Hematopoietic multipotent progenitor cell (in vitro differentiated cells): ENCODE measurements at places on chromosomes 3 and 15. TPM values are rescaled to one million over a fixed set of nuclear protein-coding genes. Genes with fewer than 3 reads are reported as not detected.
A peak's percentile ranks its signal among the peaks of the same experiment; 100 is the strongest.

DNA sequence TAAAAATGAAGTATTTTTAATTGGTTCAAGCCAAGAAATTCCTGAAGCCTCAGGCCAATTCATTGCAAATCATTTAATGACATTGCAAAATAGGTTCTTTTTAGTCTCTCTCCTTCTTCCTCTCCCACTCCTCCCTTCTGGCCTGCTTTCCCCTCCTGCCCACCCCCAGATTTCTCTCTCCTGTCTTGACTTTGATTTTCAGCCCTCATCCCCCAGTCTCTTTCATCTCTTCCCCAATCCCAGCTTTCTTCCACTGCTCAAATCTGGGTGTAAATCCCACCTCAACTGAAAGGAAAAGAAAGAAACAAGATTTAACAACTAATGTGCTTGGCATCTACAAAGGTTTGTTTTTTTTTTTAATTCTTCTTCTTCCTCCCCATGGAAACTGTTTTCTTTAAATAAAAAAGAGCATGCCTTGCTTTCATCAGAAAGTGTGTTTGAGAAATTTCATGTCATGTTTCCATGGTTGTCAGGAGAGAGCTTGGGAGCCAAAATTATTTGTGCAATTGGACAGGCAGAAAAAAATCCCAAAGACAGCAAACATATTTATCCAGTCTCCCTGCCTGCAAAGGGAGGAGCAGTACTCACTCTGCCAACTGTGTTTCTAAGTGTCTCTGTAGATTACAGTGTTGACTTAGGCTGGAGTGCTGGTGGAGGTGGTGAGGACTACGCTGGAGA lies 50.4 kb downstream of the BOC start:
- DNase-seq, result no peak

- no peak for DNase-seq
These were observed 252.1 kb upstream of the KCNMB2 start for GRCh38 chr3:178284181-178284580.

GRCh38 chr3:72953325-72953956 lies 43.2 kb upstream of the PPP4R2 start:
- no peak for DNase-seq

GP9 gene
- total RNA-seq, result 4.0 TPM

GRCh38 chr3:186075489-186075888 lies 33.4 kb downstream of the ETV5 start:
- no peak for DNase-seq

DNA sequence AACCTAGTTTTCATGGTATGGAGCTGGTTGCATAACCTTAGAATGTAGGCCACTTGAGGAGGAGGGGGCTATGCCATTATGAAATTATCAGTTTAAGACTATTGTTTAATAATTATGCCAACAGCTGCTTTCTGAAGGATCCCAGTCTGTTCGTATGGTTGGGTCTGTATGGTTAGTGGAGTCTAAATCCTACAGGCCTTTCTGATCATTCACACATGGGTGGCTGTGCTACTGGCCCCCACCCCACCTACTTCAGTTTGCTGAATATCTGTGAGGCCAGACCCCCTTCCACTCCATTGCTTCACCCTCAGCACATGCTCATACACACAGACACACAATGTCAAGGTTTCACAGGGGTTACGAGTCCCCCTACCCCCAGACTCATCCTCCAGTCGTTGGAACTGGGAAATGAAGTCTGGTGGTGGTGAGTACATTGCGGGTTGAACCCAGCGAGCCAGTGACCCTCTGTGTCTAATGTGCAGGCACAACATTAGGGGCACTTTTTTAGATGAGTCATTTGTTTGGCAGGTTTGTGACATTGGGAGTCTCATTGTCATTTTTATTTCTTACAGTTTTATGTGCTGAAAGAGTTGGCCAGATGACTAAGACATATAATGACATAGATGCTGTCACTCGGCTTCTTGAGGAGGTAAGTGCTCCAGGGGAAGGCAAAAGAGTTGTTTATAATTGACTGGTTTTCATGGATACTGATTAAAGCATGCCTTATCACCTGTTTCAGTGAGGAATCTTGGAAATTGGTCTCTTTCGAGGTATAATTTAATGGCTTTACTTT lies 85.3 kb downstream of the TRAK1 start:
- DNase-seq, result no peak

GRCh38 chr3:143326983-143327778 lies 207.6 kb downstream of the CHST2 start:
- DNase-seq, result no peak

DNA sequence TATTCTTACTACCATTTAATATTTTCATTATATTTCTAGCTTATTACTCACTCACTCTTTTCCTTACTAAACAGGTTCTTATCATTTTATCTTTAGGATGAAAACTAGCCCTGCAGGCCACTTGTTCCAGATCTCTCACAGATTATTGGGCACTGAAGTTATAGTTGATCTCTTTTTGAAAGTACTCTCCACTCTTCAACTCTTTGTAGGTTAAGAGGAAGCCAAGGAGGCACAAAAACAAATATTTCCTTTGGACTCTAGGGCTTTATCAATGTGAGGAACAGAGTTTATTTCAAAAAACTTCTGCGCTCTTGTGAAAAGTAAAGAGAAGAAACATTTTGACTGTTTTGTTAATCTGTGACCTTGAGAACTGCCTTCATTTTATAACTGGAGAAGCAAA lies 96.0 kb upstream of the NPHP3 start:
- no peak for DNase-seq

- DNase-seq, result no peak
These were observed 35.5 kb downstream of the CERS3 start for GRCh38 chr15:100493213-100493612.

GRCh38 chr3:42501681-42502428 lies 588 bp upstream of the VIPR1 start:
- DNase-seq, result peak; percentile 57

DUOXA2 gene
- under 0.01 TPM for total RNA-seq

PSTPIP1 gene
- total RNA-seq, result 23.4 TPM

- no peak for DNase-seq
These were observed 269.6 kb upstream of the CFAP20DC start for GRCh38 chr3:59319442-59319841.

DCBLD2 gene
- 3.8 TPM for total RNA-seq
